Head of caudate nucleus (tissue), 42 donors: ENCODE measurements at places on chromosomes 1 and 21.

GRCh38 chr1:234961456-234962339 is 166.9 kb downstream of the TOMM20 start:
- no peak for DNase-seq

- DNase-seq, result no peak
Observed at GRCh38 chr1:52364235-52364839, 1.7 kb downstream of the CC2D1B start.

GRCh38 chr1:113388621-113389358 is 1.5 kb upstream of the MAGI3 start:
- DNase-seq, result no peak

DNA sequence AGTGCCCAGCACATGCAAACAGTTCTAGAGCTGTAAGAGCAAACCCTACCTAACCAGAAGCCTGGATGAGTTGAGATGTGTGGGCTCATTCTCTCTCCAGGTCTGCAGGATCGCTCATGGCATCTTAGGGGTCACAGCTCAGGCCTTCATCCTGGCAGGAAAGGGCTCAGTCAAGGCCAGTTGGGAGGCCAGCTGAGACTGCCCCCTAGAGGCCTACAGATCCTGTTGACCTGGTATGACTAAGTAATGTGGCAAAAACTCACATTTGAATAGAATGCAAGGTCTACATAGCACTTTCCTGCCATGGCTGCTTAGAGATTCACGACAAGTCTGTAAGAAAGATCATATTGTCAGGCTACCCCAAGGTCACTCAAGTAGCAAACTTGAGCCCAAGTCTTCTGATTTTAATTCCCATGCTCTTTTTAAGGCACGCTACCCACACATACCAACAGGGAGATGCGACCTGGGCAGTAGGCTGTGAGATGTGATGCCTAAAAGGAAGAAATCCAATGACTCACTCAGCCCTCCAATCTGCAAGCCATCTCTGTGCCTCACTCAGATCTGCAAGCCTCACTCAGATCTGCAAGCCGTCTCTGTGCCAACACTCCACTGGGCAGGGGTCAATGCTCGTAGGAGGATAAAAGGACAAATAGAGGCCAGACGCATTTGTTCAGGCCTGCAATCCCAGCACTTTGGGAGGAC is 5.1 kb upstream of the CAPN8 start:
- no peak for DNase-seq
